ENCODE measurements at places on chromosomes 11 and 22. TPM values are rescaled to one million over a fixed set of nuclear protein-coding genes. Genes with fewer than 3 reads are reported as not detected.

The GGTLC2 gene
- total RNA-seq = not detected

The FERMT3 gene
- total RNA-seq = not detected

The CDC42EP1 gene
- total RNA-seq = 22.3 TPM

The OR52M1 gene
- not detected for total RNA-seq
